Activated CD8-positive, alpha-beta memory T cell treated with anti-CD3 and anti-CD28 coated beads, Interleukin-2, amount 50 U/mL, for 48 hours (primary cell): ENCODE measurements at places on chromosomes 5 and 9.

DNA sequence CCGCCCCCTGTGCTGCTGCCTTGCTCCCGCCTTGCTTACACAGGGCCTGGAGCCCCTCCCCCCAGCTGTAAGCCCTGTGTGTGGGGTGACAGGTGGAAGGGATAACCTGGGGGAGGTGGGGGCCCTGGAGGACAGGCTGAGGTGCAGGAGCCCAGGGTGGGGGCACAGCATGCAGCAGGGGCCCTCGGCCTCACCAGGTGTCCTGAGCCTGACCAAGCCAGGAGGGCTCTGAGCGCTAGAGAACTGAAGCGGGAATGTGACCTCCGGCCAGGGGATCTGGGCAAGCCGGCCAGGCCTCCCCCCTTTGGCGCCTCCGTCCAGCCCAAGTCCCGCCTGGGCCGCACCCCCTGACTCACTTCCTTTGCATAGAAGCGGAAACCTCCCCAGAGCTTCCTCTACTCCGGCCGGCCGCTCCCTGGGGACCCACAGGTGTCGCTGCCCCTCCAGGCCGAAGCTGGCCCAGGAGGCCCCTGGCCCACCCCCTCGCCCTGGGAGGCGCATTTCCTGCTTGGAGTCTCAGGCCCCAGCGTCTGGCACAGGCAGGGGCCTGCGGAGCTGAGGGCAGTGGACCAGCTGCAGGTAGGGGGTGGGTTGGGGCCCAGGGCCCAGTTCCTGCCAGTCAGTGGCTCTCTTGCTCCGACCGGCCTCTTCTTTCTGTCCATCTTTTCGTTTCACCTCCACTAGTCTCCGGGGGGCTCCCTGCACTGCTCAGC is at the start of gene TOR4A:
Gene TOR4A, plus strand, starts transcription at position 398 of the 713 bp plus-strand sequence. CDS start 964 bp downstream, outside the sequence.
- DNase-seq, result peak; percentile 82

GRCh38 chr5:54862036-54862435 is 123.4 kb downstream of the ESM1 start:
- no peak for DNase-seq

- DNase-seq, result peak; percentile 72
Observed at GRCh38 chr9:127612939-127613582, 984 bp downstream of the STXBP1 start.

DNA sequence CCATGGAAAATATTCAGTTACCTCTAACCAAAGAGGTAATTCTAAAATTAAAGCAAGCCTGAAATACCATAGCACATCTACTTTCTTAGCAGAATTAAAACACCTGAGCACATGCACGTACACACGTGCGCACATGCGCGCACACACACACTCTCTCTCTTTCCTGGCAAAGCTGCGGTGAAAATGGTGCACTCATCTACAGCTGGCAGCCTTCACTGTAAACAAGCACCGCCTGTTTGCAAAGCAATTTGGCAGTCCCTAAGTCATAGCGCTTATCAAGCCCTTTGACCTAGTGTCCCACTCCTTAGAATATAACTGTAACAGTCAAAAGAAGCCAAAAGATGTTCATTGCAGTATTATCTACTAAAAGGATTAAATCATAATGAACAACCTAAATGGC is 278.7 kb downstream of the DENND1A start:
- no peak for DNase-seq

GRCh38 chr9:95077053-95077765 is 240.3 kb downstream of the FANCC start:
- DNase-seq, result peak; percentile 32

GRCh38 chr5:11363631-11364178 is 540.5 kb downstream of the CTNND2 start:
- DNase-seq, result no peak

GRCh38 chr5:73295921-73296320 is 122.9 kb downstream of the TMEM174 start:
- DNase-seq, result no peak

GRCh38 chr5:179343719-179344430 is 1.4 kb downstream of the ADAMTS2 start:
- peak; percentile 57 for DNase-seq

DNA sequence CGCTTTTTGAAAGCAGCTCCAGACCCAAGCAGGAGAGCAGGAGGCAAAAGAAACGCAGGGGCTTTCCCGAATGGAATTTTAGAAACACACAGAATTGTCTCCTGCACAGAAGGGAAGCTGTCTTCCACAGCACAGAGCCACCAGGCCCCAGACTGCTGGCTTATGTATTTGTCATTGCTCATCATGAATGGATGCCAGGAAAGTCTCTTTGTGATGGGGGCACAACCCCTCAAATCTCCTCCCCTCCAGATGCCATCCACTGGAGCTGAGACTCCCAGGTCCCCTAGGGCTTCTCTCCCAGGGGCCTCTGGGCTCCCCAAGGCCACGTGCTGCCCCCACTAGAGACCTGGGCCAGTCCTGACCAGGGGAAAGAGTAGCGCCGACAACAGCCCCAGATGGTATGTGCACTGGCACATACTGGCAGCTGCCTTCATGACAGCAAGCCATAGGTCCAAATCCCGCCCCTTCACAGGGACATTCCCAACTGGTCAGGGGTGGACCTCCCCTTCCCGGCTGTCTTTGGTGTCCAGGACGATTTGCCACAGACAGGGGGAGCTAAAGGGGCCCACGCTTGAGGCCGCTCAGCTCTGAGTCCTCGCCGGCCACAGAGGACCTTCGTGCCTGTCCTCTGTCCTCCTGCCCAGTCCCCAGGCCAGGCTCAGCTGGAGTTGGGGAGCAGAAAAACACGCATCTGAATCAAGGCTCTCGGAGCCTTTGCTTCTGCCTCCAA is 127.8 kb downstream of the KCNIP1 start:
- no peak for DNase-seq

DNA sequence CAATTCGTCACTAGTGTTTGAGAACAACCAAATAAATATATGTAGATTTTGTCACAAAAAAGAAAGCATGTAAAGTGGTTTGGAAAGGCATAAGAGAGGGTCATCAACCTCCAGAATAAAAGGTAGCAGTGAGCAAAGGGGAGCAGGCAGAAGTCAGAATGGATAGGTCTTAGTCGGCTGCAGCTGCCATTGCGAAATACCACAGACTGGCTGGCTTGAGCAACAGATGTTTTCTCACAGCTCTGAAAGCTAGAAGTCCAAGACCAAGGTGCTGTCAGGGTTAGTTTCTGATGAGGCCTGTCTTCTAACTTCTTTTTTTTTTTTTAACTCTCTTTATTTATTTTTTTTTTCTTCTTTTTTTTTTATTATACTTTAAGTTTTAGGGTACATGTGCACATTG is 208.1 kb upstream of the PIK3R1 start:
- no peak for DNase-seq

DNA sequence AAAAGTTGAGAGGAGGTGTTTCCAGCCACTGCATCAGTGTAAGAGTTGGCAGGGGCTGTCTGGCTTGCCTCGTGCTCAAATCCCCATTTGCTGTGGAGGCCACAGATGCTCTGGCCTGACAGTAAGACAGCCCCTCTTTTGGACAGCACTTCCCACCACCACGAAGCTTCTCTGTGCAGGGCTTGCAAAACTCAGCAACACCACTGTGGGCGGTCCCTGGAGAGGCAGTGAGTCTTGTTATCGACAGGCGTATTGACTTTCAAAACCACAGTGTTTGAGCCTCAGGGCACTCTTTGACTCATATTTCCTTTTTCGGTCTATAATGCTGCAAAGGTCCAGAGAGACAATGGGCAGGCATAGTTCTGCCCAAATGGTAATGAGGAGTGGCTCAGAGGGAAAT is 539.5 kb downstream of the EBF1 start:
- DNase-seq, result no peak

GRCh38 chr5:74432216-74432615 is 208.3 kb downstream of the ENC1 start:
- no peak for DNase-seq

DNA sequence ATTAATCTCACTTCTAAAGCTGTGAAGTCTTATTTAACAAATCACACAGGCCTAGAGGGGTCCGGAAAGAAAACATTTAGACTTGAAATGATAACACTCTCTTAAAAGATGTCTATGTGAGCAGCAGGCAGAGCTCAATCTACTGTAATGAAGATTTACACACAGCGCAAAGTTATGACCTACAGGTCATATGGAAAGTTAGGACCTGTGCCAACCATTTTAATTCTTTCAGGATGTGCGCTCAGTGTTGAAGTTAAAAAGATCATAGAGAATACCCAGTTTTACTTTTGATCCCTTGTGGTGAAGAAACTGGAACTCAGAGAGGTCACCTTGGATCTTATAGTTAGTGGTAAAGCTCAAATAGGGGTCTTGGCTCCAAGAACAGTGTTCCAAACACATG is 3.1 kb upstream of the CREBRF start:
- no peak for DNase-seq

DNA sequence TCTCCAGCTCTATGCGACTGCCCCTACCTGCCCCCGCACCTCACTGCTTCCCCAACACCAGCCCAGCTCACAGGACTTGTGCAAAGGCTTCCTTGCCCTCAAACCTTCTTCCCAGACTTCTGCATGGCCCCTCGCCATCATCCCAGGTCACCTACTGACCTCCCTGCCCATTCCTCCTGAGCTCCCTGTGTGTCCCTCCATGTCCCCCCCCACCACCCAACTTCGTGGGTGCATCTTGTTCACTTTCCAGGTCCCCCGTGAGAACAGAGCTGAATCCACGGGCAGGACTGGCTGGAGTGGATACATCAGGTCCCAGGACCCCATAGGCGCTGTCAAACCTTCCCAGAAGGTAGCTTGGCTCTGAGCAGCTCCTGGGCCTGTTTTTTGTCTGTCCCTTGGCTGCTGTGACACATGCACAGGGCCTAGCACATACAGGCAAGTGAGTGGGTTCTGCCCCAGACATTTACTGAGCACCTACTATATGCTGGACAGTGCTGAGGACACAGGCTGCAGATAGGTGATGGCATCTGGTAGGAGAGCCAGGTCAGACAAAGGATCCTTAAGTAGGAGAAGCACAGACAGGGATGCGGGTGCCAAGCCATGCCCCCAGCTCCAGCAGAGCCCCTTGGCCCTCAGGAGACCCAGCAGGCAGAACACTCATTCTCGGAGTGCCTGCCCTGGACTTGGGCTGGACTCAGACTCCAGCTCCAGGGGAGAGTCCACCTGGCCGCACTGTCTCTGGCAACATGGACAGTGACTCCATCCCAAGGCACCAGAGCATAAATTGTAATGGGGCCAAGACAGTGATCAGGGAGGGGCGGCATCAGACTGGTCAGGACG is 15.0 kb downstream of the NINJ1 start:
- DNase-seq, result no peak

GRCh38 chr9:112112519-112112918 is 62.6 kb downstream of the SUSD1 start:
- no peak for DNase-seq

- no peak for DNase-seq
Observed at GRCh38 chr5:15074651-15075050, 203.1 kb upstream of the ANKH start.

DNA sequence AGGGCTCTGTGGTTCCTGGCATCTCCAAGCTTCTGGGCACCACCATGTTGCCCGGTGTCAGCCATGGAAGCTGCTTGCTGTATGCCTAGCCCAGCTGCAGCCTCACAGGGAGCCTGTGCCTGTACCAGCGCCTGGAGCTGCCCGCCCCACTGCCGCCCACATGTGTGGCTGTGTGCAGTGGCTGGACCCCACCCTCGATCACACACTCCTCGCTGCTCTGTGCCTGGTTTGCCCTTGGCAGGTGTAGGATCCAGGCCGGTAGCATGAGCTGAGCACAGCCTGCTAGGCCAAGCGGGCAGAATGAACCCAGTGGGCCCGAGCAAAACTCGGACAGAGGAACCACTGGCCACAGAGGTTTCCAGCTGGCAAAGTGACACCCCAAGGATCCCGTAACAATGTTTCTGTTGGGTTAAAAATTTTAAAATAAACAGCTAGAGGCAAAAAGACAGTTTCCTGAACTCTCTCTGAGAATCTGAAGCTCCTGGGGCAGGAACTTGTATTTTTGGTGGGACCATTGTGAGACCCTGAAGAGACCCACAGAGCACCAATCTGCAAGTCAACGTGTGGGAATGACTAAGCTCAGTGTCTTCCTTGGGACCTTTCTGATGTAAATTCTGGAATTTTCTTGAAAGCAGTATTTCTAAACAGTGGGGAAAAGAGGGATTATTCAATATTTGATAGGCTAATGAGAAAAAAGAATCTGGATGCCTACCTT is 73.1 kb upstream of the CCDC112 start:
- DNase-seq, result no peak
